Kidney glomerular epithelial cell (primary cell): ENCODE measurements at places on chromosomes 11 and 22.
A peak's percentile ranks its signal among the peaks of the same experiment; 100 is the strongest.

DNA sequence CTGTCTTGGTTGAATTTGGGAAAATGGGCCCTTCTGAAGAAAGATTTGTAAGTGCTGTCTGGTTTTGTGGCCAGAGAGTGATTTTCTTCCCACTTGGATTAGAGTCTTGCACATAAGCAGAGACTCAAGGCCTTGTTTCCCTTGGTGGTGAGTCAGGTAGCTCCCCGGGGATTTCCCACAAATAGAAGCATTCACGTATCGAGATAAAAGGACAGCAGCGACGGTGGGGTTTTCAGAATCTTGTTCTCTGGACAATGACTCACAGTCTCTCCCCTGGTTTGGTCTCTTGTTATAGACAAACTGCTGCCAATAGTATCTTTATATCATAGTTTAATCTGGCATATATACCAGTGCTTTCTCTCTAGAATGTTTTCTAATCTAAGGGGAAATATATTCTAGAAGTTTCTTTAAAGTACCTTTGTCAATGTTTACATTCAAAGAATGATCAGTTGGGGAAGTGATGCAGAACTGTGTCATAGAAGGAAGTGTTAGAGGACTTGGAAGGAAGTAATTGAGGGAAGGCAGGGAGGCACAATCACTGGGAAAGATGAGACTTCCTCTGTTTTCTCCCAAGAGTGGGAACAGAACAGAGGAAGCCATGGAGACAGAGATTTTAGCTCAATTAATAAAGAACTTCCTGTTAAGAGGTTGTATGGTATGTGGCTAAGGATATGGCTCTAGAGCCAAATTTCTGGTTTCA is 18.1 kb downstream of the POLA2 start:
- peak; percentile 94 for DNase-seq

DNA sequence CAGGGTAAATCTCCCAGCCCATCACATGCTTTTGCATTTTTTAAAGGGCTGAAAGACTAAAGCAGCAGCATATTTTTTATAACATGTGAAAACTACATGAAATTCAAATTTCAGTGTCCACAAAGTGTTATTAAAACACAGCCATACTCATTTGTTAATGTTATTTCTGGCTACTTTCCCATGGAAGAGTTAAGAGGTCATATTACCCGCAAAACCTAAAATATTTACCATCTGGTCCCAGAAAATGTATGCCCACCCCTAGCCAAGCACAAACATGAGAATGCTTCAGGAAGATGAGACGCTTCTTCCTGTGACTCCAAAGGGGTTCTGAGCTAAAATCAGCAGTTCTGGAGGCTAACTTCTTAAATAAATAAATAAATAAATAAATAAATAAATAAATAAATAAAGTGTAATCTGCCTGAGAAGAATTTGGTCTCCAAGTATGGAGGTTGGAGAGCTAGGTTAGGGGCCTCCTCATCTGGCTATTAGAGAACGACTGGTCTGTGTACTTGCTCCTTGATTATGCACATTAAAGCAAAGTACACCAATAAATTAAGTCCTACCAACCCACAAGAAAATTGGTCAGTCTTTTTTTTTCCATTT is 9.7 kb downstream of the IMMP1L start:
- DNase-seq, result no peak

- no peak for DNase-seq
Observed at GRCh38 chr22:46794491-46794890, 32.0 kb downstream of the TBC1D22A start.

- DNase-seq, result no peak
Observed at GRCh38 chr11:9399466-9399865, 15.0 kb downstream of the IPO7 start.

DNA sequence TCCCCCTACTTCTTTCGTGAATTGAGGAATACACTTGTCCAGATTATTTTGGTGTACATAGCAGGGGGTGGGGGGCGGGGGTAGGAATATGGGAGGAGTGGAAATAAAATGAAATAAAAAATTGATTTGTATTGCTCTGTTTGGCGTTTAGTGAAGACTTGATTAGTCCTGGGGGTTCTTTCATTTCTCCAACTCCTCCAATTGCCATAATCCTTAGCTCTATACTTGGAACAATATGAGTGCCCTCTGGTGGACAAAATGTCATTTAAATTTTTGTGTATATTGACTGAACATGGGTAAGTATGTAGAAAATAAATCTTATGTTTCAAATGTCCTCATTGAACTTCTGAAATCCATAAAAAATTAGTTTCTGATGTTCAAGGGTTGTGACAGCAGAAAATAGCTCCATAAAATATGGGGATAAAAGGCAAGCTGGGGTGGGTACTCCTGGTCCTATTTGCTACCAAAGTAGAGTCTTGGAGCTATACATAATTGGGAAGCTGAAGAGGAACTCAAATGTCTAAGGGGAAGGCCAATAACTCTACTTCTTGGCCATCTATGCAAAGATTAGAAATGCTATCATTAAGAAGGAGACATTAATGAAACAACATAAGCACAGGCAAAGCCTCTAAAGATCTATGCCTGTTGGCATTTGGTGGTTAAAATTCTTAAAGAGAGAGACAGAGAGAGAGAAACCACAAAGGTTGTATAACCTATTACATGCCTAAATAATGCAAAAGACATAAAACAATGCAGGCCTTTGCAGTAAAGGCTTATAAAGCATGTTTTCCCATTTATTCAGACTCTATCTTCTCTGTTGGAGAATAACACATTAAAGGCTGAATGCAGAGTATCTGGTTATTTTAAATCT is 421.6 kb downstream of the METTL15 start:
- peak; percentile 50 for DNase-seq

- no peak for DNase-seq
Observed at GRCh38 chr22:50076646-50077535, 8.3 kb downstream of the MLC1 start.

DNA sequence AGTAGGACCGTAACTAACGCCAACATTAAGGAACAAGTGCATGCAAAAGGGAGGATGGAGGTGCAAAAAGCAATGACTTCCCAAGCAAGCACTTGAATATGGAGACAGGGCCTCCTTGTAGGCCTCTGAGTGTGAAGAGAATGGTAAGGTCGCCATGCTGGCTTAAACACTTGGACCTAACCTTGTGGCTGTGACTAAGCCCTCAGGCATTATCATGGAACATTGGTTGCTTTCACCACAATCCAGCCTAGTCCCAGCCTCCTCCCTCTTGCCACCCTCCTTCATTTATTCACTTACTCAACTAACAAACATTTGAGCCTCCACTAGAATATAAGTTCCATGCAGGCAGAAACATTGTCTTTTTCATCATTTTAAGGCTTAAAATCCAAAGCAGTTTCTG is 11.9 kb upstream of the SYTL2 start:
- peak; percentile 66 for DNase-seq

- DNase-seq, result peak; percentile 98
Observed at GRCh38 chr11:37504060-37504611, 906.1 kb upstream of the RAG2 start.
